Naive B cell (primary cell): ENCODE measurements at places on chromosomes 3 and 15.

- no peak for DNase-seq
These were observed 31.8 kb downstream of the RAB6B start for GRCh38 chr3:133863911-133864310.

DNA sequence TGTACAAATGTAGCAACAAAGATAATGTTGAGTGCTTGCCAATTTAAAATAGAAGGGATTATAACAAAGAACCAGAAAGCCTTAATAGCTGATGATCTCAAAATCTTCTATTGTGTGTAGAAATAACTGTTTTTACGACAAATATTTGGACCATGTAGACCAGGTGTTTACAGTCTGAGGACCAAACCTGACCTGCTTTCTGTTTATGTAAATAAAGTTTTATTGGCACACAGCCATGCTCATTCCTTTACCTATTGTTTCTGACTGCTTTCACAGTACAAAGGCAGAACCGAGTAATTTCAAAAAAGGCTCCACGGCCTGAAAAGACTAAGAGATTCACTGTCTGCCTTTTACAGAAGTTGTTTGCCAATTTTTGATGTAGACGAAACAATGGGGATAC is 91.8 kb downstream of the GOLIM4 start:
- DNase-seq: no peak

DNA sequence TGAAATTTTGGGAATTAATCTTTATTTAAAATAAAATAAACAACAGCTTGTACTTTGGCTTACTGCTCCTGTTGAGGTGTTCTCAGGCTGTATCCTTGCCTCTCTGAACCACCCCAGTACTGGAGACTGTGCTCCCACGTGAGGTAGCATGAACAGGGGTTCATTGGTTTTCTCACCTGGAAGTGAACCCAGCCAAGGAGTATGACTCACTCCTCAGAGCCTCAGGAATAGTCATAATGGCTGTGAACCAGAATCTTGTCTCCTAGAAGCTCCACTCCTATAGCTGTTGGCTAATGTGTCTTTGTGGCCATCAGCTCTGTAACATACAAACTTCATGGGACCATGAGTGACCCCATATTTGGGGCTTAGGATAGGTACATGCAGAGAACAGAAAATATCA is 122.5 kb upstream of the ST8SIA2 start:
- DNase-seq: no peak

DNA sequence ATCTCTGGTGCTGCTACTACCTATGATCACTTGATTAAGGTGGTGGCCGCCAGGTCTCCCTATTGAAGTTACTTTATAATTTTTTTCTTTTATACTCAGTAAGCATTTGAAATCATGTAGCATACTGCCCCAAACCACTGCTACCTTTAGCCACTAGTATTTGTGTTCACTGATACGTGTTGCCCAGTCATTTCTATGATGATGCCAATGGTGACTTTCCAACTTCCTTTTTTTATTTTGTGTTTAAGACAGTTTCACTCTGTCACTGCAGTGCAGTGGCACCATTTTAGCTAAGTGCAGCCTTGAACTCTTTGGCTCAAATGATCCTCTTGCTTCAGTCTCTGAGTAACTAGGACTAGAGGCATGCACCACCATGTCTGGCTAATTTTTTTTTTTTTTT is 598.2 kb downstream of the NAALADL2 start:
- DNase-seq: no peak

- DNase-seq: no peak
These were observed 84.3 kb downstream of the FLNB start for GRCh38 chr3:58092521-58092920.

DNA sequence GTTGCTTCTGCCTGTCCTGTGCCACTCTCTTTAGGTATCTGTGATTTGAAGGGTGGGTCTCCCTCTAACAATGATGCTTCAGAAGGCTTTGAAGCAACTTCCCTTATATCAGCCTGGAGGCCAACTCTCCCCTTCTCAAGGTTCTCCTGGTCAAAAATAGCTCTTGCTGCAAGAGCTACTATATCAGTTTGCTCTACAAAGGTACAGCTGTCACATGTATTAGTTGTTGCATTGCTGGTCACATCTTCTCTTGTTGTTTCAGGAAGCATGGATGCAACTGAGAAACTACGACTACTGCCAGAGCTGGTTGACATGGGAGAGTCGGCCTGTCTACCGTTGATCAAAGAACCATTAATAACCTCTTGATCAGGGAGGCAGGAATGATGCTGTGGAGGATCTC is 38.3 kb downstream of the USF3 start:
- DNase-seq: no peak

DNA sequence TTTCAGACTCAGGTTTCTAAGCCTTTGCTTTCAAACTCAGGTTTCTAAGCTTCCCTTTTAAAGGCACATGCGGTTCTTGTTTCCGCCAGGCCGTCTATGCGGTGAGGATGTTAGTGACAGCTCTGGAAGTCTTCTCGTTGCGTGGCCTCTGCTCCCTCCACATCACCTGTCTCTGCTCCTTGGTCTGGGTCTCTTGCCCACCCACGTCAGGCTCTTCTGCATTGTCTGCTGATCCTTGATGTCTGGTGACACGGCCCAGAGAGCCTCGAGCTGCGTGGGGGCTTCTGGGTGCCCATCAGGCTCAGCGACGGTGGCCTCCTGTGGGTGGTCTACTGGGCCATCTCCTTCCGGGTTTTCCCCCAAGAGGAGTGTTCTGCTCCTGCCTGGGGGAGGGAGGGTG is 30.5 kb downstream of the KLF13 start:
- DNase-seq: peak; percentile 78

GRCh38 chr15:51307325-51307724 is 31.1 kb downstream of the CYP19A1 start:
- no peak for DNase-seq

GRCh38 chr3:122952520-122952919 is 75.0 kb downstream of the SEMA5B start:
- no peak for DNase-seq

GRCh38 chr3:181459516-181459915 is 252.2 kb upstream of the SOX2 start:
- no peak for DNase-seq

- no peak for DNase-seq
These were observed 124.0 kb downstream of the NTRK3 start for GRCh38 chr15:88132499-88132898.

- DNase-seq: no peak
These were observed 363.6 kb downstream of the MECOM start for GRCh38 chr3:169299889-169300288.

- no peak for DNase-seq
These were observed 115.9 kb downstream of the VPS8 start for GRCh38 chr3:184927796-184928315.

- no peak for DNase-seq
These were observed 44.6 kb upstream of the LMCD1 start for GRCh38 chr3:8457039-8457438.

- no peak for DNase-seq
These were observed 123.1 kb downstream of the DMXL2 start for GRCh38 chr15:51499379-51499976.

DNA sequence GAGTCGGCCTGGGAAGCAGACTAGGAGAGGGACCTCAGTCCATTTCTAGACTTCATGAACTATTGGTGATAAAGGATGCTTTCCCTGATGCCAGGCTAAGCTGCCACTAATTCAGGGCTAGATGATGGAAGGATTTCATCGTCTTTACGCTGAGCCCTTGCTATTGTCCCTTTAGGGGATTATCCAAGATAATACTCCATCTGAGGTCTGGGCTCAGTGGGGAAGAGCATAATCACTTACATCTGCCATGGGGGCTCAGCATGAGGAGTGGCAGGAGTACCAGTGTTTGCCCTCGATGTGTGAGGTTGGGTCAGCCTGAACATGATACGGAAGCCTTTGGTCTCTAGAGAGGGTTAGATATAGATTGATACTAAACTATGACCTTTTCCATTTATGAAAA is 47.3 kb downstream of the PTPRG start:
- no peak for DNase-seq

DNA sequence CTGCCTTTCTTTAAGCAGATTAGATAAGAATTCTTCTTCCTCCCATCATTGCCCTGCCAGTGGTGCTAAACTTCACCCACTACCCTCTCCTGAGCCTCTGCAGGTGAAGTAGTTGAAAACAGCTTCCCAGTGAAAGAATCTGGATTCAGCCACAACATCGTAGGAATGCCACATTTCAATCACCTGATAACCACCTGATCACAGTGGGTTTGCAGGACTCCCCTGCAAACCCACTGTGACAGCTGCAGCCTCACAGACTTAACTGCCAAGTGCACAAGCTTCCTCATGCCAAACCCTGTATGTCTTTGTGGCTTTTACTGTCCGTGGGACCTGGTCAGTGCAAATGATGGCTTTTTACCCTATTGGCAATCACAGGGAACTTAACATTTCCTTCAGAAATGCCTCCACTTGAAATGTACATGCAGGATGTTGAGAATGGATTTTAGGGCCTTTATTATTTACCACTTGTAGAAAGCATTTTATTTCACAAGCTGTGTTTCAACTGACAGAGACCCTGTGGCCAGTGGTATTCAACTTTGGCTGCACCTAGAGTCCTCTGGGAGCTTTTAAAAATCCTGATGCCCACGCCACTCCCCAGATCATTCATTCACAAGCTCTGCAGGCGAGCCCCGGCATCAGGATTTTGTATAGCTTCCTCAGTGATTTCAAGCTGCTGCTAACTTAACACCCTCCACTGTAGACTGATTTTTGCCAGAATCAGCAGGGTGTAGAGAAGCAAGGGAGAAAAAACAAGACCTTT is 49.1 kb downstream of the OXNAD1 start:
- DNase-seq: no peak

- no peak for DNase-seq
These were observed 201.4 kb downstream of the PLOD2 start for GRCh38 chr3:145959457-145960088.

DNA sequence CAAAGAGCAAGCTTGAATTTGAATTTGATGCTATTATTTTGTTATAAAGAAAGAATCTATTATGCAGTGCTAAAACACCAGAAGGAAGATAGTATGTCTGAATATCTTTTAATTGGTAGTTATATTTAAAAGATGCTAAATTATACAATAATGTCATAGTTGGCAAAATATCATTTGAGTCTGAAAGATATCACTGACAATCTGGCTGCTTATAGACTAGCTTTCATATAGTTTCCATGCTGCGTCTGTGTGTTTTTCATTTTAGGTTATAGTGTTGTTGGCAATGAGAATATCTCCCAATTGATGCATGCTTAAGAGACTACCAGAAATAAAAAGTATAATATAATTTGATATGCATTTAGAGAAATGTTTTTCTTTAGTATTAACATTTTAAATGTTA is 142.9 kb downstream of the NEO1 start:
- no peak for DNase-seq

- no peak for DNase-seq
These were observed 111.5 kb upstream of the PPP2R3A start for GRCh38 chr3:135853981-135854380.

GRCh38 chr3:141663993-141664392 is 74.1 kb upstream of the RNF7 start:
- no peak for DNase-seq

- DNase-seq: no peak
These were observed 98.8 kb upstream of the ZBTB20 start for GRCh38 chr3:115245899-115246298.

GRCh38 chr15:100926971-100927756 is 8.0 kb downstream of the LRRK1 start:
- DNase-seq: peak; percentile 58

- DNase-seq: no peak
These were observed 41.4 kb downstream of the SORD start for GRCh38 chr15:45064386-45064785.

- DNase-seq: no peak
These were observed 179.9 kb downstream of the ZIC1 start for GRCh38 chr3:147589016-147589415.

GRCh38 chr15:29270976-29271375 is 1.4 kb upstream of the NSMCE3 start:
- no peak for DNase-seq

GRCh38 chr15:62816342-62817069 is 226.0 kb upstream of the TPM1 start:
- DNase-seq: no peak

DNA sequence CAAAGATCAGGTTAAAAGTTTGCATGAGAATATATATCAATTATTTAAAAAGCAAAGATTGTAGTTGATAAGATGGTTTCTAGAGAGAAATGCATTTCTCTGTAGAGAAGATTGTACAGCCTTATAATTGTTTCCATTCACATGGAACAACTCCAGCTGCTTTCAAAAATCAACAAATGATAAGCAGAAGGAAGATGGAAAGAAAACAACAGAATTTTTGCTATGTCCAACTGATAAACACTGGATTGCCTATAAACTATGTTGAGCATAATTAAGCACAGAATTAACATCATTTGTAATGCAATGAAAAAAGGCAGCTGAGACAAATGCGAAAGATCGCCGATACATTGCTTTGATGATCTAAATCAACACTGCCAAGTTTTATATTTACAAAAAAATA is 89.0 kb downstream of the C3orf85 start:
- no peak for DNase-seq

- DNase-seq: no peak
These were observed 51.9 kb downstream of the BBX start for GRCh38 chr3:107574650-107575049.

GRCh38 chr3:110343376-110343775 is 728.2 kb upstream of the NECTIN3 start:
- DNase-seq: no peak

DNA sequence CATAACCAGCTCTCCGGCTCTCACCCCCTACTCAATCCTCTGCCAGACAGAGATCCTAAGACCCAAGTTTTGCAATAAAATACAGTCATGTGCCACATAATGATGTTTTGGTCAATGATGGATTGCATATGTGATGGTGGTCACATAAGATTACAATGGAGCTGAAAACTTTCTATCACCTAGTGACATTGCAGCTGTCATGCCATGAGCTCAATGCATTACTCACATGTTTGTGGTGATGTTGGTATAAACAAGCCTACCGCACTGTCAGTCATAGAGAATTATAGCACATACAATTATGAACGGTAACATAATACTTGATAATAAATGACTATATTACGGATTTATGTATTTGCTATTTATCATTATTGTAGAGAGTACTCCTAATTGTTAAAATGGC is 26.9 kb upstream of the SAMMSON start:
- no peak for DNase-seq

DNA sequence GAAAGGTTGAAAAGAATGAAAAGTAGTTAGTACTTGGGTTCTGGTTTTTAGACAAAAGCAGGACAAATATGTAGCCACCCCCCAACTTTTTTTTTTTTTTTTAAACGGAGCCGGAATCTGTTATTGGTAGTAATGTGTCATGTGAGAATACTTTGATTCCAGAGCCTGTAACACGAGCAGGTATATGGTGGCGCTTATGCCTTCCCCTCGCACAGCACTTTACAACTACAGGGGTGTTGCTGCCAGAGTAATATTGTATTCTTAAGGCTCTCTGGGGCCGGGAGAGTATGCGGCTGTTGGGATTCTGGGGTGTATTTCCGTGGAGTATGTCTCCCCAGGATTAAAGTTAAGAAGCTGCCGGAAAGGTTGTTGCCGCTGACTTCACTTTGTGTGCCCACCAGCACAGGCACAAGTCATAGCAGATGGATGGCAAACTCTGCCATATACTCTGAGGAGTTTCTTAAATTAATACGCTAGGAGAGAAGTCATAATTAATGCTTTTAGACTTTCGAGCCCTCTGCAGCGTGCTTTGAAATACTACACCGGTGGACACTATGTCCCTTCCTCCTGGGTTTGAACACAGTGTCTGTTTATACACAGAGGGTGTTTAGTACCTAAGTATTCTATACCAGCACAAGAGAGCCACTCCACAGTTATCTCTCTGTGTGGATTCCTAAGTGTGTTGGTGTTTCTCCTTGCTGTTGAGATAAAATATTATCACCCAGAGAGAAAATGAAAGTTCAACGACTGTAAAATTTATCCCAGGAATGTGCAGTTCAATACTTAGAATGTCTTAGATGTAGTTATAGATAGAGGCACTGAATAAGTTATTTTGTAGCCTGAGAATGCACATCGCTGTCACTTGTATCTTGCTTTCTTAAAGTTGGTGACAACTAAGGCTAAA is 1.4 kb downstream of the MBNL1 start:
- no peak for DNase-seq
